ENCODE measurements at places on chromosomes 7 and 10. TPM values are rescaled to one million over a fixed set of nuclear protein-coding genes. Genes with fewer than 3 reads are reported as not detected.

Gene SUV39H2
- total RNA-seq, result 4.9 TPM

- DNase-seq, result no peak
Measured at GRCh38 chr10:68163735-68164134, 54.4 kb downstream of the MYPN start.

DNA sequence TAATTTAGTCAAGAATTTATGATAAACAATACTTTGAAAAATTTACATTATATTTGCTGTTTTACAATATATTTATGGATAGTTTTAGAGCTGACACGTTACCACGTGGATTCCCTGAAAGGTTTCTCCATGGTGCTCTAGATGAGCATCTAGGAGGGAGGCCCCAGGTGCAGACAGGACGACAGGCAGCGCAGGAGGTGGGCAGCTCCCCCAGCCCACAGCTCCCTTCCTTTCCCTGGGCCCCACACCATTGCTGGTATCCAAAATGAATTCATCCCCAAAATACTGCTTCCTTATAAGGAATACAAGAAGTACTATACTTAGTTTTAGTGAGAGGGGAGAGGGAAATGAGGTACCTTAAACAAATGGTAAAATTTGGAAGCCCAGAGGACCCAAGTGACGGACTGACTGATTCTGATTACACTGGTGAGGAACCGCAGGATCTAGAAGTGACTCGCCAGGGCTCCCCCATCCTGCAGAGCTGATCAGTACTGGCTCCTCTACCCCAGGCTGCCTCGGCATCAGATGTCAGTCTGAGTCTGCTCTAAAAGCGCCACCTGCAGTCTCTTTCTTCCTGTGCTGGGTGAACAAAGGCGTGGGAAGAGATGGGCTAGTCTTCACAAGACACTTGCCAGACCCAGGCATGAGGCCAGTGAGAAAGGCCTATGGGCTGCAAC, 89.2 kb downstream of the DLG5 start:
- no peak for DNase-seq

GRCh38 chr7:130359276-130359857, 14.8 kb downstream of the CPA5 start:
- DNase-seq, result no peak

GRCh38 chr7:75943864-75944263, 28.9 kb downstream of the POR start:
- no peak for DNase-seq

Data from Right ventricle myocardium inferior (tissue), 1 donor.